AG08396 (cell line): ENCODE measurements at places on chromosomes 7 and 10.

GRCh38 chr10:96548589-96548988 lies 34.9 kb upstream of the TLL2 start:
- no peak for DNase-seq

- DNase-seq = no peak
These were observed 10.0 kb downstream of the CAMK2B start for GRCh38 chr7:44315301-44315903.

DNA sequence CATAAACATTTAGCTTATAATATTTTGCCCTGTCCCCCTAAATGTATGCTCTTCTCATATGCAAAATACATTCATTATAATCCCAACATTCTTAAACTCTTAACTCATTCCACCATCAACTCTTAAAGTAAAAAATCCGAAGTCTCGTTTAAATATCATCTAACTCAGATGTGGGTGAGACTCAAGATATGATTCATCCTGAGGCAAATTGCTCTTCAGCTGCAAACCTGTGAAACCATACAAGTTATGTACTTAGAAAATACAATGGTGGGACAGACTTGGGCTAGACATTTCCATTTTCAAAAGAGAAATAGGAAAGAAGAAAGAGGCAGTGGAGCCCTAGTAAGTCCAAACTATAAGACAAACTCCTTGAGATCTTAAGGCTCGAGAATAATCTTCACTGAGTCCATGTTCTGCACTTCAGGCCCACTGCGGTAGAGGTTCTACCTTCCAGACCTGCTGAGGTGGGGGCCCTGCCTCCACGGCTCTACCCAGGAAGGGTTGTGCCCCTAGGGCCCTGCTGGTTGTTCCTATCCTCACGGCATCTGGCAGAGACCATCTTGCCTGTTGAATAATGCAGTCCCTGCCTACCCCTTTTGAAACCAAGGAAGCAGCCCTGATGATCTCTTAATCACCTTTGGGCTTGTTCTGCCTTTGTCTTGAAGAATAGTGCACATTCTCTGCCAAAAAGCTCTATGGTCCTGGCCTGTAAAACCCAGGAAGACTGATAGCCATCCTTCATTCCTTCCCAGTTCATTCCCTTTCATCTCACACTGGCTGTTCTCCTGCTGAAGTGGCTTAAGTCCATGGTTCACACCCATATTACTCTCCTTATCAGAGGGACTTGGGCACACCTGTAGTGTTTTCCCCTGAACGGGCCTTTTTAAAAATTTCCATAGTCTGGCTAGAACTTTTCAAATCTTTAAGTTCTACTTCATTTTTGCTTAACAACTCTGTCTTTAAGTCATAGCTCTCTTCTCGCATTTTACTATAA lies 37.3 kb downstream of the INPP5F start:
- no peak for DNase-seq

- DNase-seq = peak; percentile 31
These were observed 110.3 kb upstream of the ARID5B start for GRCh38 chr10:61791216-61791615.

GRCh38 chr10:767211-767610 lies 77.7 kb upstream of the DIP2C start:
- no peak for DNase-seq

DNA sequence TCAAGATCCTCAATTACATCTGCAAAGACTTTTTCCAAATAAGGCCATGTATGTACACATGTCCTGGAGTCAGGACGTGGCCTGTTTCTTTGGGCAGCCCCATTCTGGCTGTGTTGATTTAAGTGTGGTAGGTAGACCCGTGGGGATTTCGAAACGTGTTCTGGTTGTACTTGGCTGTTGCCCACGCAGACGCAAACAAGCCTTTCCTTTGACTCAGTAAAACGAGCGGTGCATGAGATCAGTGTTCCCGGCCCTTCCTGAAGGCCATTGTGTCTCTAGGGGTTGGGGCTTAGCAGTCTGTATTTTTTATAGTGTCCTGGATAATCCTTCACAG lies 64.8 kb upstream of the DNAJB6 start:
- DNase-seq = peak; percentile 82

GRCh38 chr7:24653316-24654085 lies 80.2 kb downstream of the PALS2 start:
- DNase-seq = peak; percentile 13

GRCh38 chr10:85927952-85928665 lies 438.5 kb downstream of the GRID1 start:
- no peak for DNase-seq

DNA sequence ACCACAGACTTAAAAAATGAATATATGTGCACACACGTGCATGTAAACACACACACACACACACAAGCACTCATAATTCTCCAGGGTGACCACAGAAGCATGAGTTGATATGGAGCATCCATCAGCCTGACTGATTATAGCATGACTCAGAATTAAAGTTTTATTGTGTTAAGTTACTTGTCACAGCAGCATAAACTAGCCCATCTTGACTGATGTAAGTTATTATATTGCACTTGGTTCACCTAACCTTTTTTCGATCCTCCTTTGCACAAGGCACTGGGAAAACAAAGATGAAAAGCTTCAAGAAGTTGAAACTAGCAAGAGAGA lies 18.8 kb upstream of the SLC35G1 start:
- no peak for DNase-seq

- no peak for DNase-seq
These were observed 72.3 kb upstream of the SEM1 start for GRCh38 chr7:96781919-96782318.

DNA sequence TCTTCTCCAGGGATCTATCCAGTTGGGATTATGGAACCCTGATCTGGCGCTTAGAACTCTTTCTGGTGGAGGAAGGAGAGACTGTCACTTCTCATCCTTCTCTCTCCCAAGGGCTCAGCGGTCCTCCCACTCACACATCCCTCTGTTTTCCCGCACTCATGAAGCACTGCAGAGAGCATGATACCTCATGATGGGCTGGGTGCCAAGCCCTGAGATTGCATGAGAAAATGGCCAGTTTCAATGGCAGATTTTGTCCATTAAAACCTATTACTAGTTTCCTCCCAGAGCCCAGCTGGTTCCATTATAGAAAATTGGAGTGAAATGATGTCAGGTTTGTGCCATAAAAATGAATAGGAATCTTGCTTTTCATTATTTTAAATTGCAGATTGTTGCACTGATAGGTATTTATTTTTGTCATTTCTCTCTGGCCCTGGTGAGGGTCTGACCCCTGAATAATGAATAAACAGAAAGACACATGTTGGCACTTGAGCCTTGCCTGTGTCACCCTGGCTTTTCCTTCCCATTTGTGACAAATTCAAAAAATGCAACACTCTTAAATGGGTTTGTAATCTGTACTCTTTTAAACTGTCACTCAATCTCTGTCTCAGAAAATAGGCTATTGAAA lies 1151.1 kb downstream of the TYW1 start:
- no peak for DNase-seq

- DNase-seq = no peak
These were observed 34.5 kb upstream of the EGR2 start for GRCh38 chr10:62850646-62851045.

DNA sequence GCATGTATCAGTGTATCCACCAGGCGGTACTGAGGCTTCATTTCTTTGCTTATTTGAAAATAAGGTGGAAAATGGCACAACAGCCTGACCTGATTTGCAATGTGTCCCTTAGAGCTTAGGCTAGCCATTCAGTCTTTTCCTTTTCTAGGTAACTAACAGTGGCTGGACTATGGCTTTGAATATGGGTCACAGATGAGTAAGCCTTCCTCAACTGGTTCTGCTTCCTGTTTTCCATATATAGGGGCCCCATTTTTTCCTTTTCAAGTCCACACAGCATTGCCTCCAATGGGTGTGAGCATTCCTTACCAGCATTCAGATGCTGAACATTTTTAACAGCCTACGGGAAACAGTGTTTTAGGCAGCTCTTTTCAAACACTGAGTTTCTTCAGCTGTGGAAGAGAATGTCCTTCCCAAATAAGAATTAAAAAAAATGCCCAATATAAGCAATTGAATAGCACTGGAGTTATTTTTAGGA lies 3.9 kb upstream of the ITGB1 start:
- peak; percentile 41 for DNase-seq
